Hindlimb muscle (tissue), 1 donor: ENCODE measurements at places on chromosomes 2 and 18.

- no peak for DNase-seq
Measured at GRCh38 chr2:11764920-11765319, 18.5 kb downstream of the LPIN1 start.

DNA sequence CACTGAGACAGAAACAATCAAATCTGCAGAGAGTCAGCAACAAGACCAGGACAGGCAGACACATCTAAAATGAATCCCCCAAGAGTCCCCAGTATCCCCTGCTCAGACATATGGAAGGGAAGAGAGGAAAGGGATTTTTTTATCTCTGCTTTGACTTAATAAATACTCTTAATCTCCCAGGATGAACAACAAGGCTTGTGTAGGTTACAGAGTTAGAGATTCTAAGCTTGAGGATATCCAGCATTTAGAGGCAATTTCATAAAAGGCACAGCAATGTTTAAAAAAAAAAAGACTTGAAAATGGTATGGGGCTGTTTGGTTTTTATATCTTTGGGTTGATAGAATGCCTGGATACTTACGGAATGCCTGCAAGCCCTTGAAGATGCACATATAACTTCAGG lies 199.9 kb downstream of the ARL4C start:
- no peak for DNase-seq

- DNase-seq = no peak
Measured at GRCh38 chr2:63525905-63526304, 62.4 kb downstream of the WDPCP start.

GRCh38 chr2:233992513-233993217 lies 57.8 kb upstream of the SPP2 start:
- no peak for DNase-seq

GRCh38 chr2:67984600-67984999 lies 78.2 kb downstream of the C1D start:
- DNase-seq = no peak

GRCh38 chr2:20593072-20594034 lies 57.5 kb downstream of the HS1BP3 start:
- no peak for DNase-seq

GRCh38 chr2:225531559-225531958 lies 132.0 kb downstream of the NYAP2 start:
- no peak for DNase-seq

GRCh38 chr2:158968396-158969161 lies at the start of gene TANC1:
Gene TANC1 (plus strand): TSS chr2:158968640. CDS start chr2:159065911, 97,271 bp downstream.
- peak; percentile 91 for DNase-seq

GRCh38 chr2:55811048-55811447 lies 112.5 kb downstream of the EFEMP1 start:
- DNase-seq = no peak

GRCh38 chr2:127961729-127962128 lies 66.1 kb downstream of the SAP130 start:
- no peak for DNase-seq

GRCh38 chr2:45438872-45439665 lies 172.0 kb downstream of the SRBD1 start:
- no peak for DNase-seq

DNA sequence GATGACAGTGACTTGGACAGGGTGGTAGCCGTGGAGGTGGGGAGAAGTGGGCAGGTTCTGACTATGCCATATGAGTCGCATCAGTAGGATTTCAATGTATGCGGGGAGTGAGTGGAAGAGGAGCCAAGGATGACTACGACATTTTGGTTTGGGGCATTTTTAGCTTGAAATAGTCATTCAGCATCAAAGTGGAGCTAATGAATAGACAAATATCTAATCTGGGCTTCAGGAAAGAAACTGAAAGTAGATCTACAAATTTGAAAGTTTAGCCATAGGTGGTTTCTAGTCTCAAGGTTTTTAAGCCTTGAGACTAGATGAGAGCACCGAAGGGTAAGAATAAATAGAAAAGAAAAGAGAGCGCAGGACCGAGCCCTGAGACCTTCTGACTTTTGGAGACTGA lies 58.3 kb downstream of the FEZ2 start:
- no peak for DNase-seq

- no peak for DNase-seq
Measured at GRCh38 chr18:45845410-45845809, 19.9 kb downstream of the SIGLEC15 start.

DNA sequence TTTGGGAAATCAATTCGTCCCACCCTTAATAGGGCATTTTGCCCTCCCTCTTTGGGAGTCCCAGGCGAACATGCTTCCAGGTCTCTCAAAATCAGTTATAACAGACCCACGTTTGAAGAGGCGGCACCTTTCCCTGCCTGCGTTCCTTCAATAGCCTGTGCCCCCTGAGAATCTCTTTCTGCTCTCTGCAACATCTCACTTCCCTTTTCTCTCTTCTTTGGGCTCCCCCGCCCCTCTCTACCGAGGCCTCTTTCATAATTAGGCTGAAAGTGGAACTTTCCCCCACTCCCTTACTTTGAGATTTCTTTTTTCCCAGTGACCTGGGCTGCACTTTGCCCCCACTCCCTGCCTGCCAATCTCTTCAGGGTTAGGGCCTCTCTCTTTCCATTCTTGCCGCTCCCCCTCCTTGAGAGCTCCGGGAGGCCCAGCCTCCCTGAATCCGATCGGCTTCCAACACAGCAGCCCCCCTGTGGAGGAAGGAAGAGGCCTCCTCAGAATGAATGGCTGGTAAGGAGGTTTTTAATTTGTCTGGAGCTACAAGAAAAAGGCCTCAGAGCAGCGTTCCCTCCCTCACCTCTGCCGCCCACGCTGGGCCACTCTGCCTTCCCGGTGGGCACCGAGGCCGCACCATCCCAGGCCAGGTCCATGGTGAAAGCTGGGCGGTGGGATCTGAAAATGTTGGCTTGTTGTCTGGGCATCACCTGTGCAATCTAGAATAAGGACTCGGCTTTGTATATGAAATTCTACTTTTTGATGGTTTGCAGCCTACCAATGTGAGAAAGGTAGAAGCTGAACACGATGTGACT lies 162.6 kb upstream of the SIX3 start:
- no peak for DNase-seq

- no peak for DNase-seq
Measured at GRCh38 chr2:25606892-25607291, 66.5 kb downstream of the DTNB start.

DNA sequence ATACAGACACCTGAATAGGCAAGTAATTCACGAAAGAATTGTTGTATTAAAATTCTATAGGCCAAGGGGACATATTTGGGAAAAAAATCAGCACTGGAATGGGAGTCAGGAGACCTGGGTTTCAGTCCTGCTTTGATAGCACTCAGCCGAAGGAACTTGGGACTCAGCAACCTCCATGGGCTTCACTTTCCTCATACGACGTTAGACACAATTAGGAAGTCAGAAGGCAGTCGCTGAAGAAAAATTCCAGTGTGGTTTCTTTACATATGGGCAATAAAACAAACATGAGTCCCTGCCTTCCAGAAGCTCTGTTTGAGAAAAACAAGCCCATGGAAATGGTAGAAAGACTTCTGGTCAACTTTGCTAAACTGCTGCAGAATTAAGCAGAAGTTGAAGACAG lies 15.1 kb upstream of the CYRIA start:
- DNase-seq = no peak

- no peak for DNase-seq
Measured at GRCh38 chr18:60200558-60200957, 172.0 kb downstream of the MC4R start.

- DNase-seq = no peak
Measured at GRCh38 chr2:47984041-47984440, 77.7 kb upstream of the FBXO11 start.

GRCh38 chr2:127874378-127875269 lies 11.1 kb downstream of the AMMECR1L start:
- no peak for DNase-seq

- DNase-seq = no peak
Measured at GRCh38 chr18:26535630-26536029, 12.7 kb downstream of the KCTD1 start.

- DNase-seq = no peak
Measured at GRCh38 chr2:239306274-239307220, 94.3 kb downstream of the HDAC4 start.

- no peak for DNase-seq
Measured at GRCh38 chr2:97993926-97994325, 1.8 kb downstream of the TMEM131 start.

DNA sequence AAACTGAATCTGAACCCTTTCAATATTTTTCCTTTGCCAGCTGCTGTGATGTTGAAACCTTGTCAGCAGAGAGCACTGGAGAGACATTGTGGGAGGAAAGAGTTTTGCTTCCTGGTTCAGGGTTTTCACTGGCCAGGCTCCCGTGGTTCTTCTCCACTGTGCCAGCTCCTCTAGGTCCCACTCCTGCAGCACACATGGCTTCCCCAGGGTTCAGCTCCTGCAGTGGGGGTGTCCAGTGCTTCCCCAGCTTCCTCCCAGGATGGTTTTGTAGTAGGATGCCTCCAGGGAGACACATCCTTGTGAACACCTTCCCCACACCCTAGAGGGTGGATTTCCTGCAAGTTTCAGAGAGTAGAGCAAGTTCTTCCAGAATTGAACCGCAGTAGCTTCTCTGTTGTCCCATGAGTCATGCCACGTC lies 24.0 kb upstream of the SULT1C3 start:
- DNase-seq = no peak

DNA sequence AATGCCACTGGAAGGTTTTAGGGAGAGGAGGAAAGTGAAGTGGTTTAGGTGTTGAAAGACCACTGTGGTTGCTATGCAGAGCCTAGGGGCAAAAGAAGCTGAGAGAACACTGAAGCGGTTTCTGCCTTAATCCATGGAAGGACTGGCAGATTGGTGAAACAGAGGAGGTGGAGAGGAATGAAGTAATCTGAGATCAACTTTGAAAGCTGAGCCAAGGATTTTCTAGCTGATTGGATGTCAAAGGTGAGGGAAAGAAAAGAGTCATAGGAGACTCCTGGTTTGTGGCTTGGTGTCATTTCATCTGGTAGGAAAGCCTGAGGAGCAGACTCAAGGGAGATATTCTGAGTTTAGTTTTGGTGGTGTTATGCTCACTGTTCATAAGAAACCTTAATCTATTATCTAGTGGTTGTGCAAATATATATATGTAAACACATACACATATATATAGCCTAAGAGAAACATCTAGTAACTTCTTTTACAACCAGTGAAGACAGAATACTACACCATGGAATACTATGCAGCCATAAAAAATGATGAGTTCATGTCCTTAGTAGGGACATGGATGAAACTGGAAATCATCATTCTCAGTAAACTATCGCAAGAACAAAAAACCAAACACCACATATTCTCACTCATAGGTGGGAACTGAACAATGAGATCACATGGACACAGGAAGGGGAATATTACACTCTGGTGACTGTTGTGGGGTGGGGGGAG lies 134.1 kb upstream of the CREB1 start:
- DNase-seq = no peak

- no peak for DNase-seq
Measured at GRCh38 chr2:240555541-240556250, 2.1 kb downstream of the ANKMY1 start.

DNA sequence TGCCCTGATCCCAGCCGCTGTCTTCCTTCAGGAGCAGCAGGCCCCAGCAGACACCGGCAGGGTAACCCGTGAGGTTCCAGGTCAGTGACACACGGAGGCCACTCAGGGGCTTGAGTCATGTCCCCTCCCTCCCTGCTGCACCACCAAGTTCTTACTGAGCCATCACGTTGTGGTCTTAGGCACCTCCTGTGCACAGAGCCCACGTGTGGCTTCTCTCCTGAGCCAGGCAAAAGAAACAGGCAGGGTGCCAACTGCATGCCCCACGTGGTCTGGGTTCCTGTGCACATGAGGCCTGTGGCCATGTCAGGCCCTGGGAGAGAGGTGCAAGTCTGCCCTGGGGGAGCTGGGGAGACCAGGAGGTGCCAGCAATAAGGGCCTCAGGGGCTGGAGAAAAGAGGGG lies 264.8 kb downstream of the KLHL29 start:
- DNase-seq = no peak

DNA sequence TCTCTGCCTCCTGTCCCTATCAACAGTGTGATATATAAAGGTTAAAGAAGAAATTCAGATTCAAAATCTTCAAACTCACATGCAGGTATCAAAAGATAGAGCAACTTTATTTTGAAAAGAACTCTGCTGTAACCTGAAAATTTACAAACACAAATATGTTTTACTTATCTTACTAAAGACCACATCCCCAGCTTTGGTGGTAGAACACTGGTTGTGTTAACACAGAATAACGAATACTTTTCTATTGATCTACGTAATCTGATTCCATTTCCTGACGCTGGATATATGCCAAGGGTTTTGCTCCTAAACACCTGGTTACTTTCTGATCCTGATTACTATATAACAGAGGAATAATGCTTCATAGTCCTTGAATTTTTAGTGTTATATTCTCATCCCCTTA lies 23.1 kb upstream of the SLC39A10 start:
- no peak for DNase-seq

DNA sequence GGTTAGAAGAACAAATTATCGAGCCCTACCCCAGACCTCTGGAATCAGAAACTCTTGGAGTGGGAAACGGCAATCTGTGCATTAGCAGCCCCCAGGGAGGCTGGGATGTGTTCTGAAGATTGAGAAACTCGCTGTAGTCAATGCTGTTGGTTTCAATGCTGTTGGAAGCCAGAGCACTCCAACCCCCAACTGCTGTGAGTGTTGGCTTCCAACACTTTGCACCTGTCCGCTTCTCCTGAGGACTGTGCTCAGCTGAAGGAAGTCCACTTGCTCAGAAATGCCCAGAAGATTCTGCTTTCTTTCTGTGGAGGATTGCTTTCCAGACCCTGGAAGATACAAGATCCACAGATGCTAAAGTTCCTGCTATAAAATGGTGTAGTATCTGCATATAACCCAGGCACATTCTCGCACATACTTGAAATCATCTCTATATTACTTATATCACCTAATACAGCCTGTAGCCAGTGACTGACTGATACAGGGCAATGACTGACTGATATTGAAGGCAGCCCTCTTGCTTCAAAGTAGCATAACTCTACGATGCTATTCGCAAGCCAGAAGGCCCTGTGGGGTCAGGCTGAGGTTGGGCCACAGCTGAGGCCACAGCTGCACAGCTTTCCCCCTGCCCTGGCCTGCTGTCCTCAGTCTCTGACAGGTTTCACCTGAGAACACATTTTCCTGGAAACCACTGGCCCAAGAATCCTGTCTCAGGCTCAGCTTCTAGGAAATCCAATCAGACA lies 757.7 kb upstream of the ID2 start:
- DNase-seq = no peak

- DNase-seq = no peak
Measured at GRCh38 chr2:83112858-83113257, 1346.2 kb downstream of the SUCLG1 start.
